ENCODE measurements at places on chromosomes 3 and 15.
A peak's percentile ranks its signal among the peaks of the same experiment; 100 is the strongest.

- peak; percentile 22 for DNase-seq
Measured at GRCh38 chr3:189457201-189457607, 174.0 kb upstream of the TP63 start.

- DNase-seq: no peak
Measured at GRCh38 chr3:183631715-183632114, 3.7 kb upstream of the KLHL24 start.

- no peak for DNase-seq
Measured at GRCh38 chr3:115789481-115789880, 166.2 kb downstream of the GAP43 start.

- DNase-seq: peak; percentile 34
Measured at GRCh38 chr3:128282380-128283196, 129.3 kb downstream of the EEFSEC start.

- peak; percentile 84 for DNase-seq
Measured at GRCh38 chr3:129026728-129027543, 25.8 kb downstream of the EFCC1 start.

- no peak for DNase-seq
Measured at GRCh38 chr3:113219605-113220300, 8.4 kb downstream of the BOC start.

DNA sequence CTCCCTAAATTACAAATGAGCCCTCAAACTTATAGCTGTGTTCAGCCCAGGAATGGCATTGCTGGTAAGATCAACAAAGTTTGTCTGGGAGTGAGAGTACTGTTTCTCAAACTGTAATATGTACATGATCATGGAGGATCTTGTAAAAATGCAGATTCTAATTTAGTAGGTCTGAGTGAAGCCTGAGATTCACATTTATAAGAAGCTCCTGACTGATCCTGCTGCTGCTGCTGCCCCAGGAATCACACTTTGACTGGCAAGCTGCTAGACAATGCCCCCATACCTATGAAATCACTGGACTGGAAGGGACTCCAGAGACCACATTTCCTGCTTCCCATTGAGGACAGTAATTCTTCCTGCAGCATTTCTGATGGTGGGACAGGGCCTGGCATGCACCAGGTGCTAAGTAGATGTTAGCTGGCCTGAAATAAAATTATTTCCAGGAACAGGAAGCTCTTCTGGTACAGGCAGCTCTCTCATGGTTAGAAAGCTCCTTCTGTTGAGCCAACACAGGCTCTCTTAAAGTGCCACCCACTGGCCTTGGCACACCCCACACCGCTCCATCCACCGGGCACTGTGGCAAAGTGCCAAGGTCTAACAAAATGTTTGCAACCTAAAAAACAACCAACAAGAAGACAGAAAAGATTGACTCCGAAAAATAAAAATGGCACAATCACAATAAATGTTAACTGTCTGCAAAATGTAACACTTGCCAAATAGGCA is 36.7 kb upstream of the ZNF710 start:
- DNase-seq: no peak

DNA sequence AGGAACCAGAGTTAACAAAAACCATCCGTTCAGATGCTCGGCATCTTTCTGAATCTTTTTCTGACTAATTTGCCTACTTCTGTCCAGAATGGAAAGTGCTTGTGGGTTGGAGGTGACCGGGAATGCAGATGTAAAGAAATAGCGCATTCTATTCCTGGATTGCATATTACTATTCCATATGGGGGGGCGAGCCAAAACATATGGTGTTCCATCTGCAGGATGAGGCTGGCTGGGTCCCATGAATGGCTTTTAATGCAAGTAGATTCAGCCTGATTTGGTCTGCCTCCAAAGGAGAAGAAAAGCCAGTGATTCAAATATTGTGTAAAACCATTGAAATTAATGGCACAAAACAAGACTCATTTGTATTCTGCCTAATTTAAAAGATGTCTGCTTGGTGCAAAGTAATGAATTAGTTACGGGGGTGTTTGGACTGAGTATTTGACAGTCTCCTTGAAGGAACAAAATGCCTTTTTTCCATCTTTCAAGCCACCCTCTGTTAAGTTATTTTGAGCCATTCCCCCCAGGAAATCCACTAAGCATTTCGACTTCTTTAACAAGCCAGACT is 99.0 kb downstream of the ST8SIA2 start:
- no peak for DNase-seq

DNA sequence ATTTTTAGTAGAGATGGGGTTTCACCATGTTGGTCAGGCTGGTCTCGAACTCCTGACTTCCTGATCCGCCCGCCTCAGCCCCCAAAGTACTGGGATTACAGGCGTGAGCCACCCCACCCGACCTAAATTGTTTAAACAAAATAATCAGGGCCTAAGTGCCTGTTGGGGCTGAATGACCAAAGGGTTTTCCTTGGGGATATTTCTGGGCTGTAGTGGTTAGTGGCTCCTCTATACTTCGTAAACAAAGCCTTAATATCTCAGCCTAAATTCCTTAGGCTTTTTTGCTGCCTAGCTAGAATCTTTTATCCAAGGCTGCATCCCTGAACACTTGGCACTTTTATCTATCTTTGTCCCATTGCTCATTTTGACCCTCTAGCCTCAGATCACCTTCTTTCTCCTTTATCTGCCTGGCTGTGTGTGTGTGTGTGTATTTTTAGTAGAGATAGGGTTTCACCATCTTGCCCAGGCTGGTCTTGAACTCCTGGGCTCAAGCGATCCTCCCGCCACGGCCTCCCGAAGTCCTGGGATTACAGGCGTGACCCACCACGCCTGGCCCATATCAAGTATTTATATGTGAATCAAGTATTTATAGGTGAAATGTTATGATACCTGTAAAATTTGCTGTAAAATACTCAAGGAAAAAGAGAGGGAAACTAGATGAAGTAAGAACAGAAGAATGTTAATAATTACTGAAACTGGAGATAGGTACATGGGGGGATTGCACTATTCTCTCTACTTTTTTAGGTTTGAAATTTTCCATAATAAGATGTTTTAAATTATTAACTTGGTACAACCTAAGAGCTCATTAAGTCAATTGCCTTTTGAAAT is 1.8 kb downstream of the NUSAP1 start:
- no peak for DNase-seq

- no peak for DNase-seq
Measured at GRCh38 chr15:94677202-94677790, 445.9 kb downstream of the MCTP2 start.

DNA sequence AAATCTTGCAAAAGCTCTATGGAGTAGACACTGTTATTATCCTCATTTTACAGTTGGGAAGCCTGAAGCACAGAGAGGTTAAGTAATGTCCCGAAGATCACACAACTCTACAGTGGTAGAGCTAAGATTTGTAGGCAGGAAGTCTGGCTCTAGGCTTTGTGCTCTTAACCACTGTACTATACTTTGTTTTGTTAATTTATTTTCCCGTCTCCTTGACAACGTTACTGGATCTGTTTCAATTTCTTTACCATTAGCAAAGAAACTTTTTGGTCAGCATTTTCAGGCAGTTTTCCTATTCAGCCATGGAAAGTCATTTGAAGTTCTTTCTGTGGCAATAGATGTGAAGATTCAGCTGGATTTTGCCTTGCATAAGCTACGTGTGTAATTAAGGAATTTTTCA is 51.7 kb downstream of the OTOL1 start:
- peak; percentile 4 for DNase-seq

DNA sequence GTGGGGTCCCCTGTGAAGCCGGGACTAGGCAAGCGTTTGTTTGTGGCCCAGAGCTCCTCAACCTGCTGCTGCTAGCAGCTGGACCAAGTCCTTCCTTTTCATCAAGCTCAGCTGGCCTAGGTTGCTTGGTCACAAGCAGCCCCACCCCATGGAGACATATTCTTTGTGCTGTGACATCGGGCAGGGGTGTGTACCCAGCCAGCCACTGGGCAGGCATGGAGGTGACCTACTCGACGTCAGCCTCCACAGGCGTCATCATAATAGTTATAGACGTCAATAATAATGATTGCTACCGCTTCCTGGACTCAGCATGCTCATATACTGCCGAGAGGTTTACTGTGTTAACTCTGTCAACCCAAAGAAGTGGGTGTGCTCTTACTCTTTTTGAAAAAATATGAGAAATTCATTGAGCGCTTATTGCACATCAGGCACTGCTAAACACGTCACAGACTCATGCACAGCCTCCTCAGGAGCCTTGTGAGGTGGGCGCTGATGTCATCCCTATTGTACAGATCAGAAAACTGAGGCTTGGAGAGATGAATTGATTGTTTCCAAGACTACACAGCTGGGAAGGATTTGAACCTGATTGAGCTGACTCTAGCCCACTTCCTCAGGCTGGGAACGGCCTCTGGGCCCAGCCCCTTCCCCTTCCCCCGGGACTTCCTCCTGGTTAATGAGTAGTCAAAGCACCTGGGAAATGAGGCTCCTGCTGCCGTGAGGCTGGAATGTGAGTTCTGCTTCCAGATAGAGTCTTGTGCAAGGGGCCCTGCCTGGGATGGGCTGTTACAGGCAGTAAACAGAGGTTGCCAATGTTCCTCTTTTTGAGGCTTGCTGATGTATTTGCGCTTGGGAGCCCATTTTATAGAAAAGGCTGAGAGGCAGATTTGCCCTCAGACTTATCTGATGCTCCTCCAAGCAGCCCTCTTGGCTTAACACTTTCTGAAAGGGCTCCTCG is 16.2 kb downstream of the SLC6A6 start:
- no peak for DNase-seq

DNA sequence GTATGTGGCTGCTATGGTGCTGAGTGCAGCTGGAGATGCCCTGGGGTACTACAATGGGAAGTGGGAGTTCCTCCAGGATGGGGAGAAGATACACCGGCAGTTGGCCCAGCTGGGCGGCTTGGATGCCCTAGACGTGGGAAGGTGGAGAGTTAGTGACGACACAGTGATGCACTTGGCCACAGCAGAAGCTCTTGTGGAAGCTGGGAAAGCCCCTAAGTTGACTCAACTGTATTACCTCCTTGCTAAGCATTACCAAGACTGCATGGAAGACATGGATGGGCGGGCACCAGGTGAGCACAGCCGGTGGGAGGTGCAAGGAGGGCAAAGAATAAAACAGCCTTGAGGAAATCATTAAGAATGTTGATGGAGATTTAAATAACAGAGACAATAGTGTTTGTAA is 2.9 kb downstream of the ADPRH start:
- no peak for DNase-seq
